ENCODE measurements at places on chromosomes 2 and 18.

GRCh38 chr2:118040891-118041290, 27.0 kb upstream of the CCDC93 start:
- no peak for DNase-seq

DNA sequence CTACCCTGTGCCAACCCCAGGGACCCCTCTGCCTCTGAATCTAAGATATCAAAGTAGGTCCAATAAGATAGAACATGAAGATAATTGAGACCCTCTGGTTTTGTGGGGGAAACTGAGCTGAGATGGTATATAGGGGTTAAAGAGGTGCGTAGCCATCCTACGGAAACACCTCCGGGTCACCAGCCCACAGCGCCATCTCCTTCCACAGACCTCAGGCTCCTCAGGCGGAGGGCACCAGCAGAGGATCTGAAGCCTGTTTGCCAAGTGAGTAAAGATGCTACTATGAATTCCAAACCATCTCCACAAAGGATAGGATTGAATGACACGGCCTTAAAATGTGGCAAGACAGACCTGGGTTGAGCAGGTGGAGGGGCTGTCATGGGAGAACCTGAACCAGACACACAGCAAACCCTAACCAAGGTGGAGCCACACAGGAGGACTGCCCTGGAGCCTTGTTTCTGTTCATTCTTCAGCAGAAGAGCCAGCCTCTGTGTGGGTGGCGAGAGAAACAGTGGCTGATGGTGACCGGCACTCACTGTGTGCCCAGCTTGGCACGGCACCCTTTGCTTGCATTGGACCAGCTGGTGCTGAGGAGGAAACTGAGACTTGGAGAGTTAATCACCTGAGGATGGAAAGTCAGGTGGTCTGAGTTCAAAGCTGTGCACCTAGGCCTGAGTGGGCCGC, 10.2 kb downstream of the GBX2 start:
- DNase-seq, result no peak

DNA sequence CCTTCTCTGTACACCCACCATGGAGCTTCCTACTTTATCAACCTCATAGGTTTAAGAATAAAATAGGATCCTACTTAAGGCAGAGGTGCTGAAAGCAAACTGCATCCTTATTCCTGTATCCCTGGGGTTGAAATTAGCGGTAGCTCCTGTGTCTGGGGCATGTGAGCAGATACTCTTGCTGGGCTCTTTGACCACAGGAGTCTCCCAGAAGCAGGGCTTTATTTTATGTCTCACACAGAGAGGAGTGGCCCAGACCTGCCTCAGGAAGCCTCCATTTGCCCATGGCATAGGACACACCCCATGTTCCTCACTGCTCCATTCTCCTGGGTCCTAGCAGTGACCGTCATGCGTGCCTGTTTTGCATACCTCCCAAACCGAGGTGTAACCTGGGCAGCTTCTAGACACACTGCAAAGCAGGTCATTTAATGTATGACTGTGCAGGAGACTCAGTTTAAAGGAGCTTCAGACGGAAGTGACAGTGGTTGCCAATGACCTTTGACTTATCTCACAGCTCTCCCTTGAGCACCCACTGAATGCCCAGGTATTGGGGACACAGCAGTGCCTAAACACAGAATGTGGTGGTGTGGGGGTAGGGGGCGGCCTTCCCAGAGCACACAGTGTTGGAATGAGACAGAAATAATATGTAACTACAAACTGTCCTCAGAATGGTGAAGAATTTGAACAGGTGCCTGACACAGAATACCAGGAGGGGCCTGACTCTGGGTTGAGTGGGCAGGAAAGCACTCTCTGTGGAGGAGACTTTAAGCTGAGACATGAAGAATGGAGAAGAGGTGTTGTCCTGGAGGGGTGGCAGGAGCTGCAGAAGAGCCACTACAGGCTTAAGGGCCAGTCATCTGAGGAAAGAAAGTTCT, 3.7 kb downstream of the TMEM37 start:
- no peak for DNase-seq

DNA sequence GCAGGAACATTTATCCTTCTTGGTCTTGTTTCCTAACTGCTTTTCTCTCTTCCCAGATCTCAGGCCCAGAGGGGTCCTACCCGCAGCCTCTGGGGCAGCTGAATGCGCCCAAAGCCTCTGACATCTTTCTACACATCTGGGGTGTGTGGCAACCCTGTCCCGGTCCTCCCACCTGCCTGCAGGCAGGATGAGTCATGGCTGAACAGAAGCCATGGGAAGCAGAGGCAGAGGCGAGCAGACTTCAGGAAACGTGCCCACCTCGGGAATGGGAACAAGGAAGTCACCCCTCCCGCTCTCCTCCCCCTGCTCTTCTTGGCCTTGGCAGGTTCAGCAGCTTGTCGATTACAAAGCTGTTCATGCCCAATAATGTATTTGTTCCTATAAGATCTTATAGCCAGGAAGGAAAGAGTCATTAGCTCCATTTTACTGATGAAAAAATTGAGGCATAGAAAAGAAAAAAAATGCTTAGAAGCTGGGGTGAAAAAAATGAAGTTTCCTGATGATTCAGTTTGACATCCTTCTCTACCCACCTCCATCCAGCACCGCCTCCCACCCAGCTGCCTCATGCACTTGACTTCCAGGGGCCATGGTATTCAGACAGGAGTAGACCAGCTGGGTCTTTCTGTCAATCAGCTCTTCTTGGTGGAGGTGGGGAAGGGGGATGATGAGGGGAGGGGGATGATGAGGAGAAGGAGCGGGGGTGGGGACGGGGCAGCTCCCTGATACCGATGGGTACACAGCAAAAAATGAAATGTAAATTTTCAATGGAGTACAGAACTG, 10.4 kb upstream of the KCNF1 start:
- DNase-seq, result no peak

DNA sequence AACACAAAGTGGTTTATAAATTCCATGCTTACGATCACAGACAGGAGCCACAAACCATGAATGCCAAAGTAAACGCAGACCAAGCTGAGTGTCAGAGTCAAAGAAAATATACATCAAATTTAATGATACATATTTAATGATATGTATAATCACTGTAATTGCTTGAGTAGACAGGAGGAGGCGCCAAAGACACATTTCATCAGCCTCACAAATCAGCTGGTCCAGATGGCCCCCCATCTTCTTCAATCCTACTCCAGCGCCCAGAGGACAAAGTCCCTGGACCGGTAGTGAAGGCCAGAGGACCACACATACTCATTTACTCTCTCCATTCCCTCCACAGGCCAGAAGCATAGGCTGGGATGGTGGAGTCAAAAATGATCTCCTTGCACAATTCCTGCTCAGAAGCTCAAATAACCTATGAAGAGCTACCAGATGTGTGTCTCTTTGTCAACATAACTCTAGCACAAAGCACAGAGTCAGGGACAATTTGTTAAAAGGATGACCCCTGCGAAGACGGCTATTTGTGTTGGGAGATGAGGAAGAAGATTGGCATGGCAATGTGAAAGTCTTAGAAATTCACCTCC, 149.3 kb upstream of the PGAP1 start:
- no peak for DNase-seq

DNA sequence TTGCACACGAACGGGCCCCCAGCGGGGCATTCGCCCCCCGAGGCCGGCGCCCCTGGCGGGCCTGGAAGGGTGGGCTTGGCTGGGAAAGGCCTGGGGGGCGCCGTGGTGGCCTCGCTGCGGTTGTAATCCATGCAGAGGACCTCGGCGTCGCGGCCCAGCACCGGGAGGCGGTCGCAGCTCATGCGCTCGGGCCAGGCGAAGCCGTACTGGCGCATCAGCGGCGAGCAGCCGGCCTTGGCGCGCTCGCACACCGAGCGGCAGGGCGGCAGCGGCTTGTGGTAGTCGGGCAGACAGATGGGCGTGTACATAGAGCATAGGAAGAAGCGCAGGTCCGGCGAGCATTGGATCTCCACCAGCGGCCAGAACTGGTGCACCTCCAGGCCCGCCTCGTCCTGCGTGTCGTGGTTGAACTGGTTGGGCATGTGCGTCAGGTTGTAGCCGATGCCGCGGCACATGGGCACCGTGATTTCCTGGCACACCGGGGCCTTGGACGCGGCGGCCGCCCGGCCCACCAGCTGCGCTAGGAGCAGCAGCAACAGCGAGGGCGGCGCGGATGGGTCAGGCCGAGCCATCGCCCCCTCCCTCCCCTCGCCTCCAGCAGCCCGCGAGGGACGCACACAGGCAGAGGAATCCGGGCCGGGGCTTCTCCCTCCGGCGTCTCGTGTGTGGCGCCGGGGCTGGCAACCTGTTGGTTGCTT, 1.4 kb downstream of the FZD5 start:
- DNase-seq, result peak; percentile 72

DNA sequence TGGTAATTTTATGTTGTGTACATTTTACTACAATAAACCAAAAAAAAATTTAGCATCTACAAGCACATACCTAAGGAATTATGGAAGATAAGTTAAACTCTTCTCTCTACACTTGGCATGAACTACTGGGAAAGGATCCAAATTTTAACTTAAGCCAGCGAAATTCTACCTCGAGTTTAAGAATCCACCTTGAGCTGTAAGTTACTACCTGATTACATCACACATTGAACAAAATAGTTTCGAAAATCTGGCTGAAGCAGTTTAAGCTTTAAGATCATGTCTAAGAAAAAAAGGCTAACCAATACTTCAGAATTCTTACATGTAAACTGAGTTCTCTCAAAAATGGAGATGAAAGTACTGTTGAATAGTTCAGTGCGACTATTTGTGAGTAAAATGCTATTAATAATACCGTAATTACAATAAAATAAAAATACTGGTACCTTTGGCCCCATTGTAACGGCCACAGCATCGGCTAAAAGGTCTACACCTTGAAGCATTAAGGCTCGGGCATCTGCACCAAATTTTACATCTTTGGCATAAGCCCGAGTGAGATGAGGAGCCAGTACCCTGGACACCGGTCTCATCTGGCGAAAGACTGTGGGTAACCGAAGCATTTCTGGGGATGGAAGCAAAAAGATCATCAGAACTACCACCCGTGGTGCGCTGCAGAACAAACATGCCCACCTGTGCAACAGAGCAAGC, 1.3 kb downstream of the HSPD1 start:
- DNase-seq, result no peak

DNA sequence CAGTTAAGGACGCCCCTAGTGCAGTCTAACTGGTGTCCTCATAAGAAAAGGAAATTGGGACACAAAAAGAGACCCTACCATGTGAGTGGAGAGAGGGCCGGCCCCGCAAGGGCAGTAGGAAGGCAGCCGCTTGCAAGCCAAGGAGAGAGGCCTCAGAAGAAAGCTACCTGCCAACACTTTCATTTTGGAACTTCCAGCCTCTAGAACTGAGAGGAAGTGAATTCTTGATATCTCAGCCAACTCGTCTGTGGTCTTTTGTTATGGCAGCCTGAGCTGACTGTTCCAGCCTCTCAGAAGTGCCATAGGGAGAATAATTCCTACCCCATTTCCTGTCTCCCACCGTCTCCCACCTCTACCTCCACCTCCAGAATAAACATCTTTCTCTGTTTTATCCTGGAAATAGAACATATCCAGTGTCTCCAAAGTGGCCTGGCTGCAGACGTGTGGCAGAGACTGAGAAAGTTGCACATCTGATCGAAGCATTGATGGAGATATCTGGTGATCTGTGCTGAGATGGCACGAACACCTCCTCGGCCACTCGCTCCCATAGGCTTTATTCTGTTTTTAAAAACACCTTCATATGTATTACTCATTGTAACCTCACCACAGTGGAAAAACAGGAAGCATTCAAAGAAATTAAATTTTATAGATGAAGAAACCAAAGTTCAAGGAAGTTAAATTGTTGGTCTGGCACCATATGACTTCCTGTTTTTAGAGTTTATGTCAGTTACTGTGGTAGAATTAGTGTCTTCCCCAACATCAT, 39.5 kb upstream of the MARCO start:
- no peak for DNase-seq

DNA sequence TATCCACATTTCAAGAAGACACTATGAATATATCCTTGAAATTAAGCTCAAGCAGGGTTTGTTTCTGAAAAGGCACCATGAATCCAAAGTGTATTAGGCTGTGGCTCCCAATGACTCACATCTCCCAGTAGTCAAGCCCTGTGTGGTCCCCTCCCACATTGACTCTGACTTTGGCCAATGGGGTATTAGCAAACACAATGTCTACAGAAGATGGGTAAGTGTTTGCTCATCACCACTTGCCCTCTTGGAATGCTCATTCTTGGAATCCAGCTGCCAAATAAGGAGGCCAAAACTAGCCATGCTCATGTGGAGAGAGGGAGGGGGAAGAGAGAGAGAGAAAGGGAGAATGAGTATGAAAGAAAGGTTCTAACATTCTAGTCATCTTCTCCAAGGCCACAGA, 490.0 kb downstream of the TXNL1 start:
- peak; percentile 68 for DNase-seq

DNA sequence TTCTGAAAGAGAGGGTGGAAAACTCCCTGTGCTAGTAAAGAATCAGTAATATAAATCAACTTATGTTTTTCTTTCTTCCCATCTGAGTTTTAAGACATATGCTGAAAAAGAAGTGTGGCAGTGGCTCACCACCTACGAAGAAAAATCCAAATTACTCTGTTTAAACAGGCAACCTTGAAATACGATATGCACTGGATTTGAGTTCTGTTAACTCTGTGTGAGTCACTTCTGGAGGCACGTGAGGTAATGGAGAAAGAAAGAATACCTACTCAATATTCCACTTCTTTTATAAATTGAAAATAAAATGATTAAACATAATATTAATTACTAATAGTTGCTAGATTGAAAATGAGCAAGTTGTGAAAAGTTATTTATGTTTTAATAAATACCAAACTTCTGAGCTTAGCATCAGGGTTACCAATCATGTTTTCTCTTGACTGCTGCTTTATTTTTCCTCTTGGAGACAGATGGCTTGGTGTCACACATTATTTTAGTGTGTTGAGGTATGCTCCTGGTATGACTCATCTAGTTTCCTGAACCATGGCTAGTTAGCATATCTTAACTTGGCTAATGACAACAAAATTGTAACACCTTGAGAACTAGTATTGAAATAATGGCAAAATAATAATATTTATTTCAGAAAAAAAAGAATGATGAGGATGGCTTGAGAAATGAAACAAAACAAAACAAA, 1705.5 kb upstream of the PIK3C3 start:
- DNase-seq, result peak; percentile 49

DNA sequence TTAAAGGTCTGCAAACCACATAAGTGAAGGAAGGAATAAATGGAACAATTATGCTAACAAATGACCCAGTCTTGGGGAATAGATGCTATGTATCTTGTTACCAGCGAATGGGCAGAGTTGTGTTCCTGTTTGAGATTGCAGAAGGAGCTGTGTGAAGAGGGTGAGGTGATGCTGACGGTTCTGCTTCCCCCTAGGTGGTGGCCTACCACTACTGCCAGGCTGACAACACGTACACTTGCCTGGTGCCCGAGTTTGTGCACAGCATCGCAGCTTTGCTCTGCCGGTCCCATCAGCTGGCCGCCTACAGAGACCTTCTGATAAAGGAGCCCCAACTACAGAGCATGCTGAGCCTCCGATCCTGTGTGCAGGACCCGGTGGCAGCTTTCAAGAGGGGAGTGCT, 111.7 kb downstream of the WDSUB1 start:
- no peak for DNase-seq

GRCh38 chr2:145036421-145037011, 516.6 kb upstream of the ZEB2 start:
- DNase-seq, result peak; percentile 6

DNA sequence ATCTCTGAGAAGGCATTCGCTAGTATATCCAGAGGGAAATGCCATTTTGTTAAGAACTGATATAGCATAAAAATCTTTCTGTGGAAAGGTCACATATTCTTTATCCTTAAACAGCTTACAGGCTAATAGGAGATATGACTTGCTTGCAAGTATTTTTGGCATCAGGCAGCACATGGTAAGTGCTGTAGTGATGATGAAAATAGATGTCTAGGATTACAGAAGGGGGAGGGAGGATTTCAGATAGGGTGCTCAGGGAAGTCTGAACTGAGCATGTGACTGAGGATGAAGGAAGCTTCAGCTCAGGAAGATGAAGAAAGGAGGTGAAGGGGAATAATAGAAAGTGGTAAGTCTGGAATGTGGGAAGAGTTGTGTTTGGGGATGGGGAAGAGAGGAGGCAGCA, 158.5 kb upstream of the NOSTRIN start:
- DNase-seq, result no peak
